LHCN-M2 (cell line): ENCODE measurements at places on chromosomes 3 and 15. TPM values are rescaled to one million over a fixed set of nuclear protein-coding genes. Genes with fewer than 3 reads are reported as not detected.

DNA sequence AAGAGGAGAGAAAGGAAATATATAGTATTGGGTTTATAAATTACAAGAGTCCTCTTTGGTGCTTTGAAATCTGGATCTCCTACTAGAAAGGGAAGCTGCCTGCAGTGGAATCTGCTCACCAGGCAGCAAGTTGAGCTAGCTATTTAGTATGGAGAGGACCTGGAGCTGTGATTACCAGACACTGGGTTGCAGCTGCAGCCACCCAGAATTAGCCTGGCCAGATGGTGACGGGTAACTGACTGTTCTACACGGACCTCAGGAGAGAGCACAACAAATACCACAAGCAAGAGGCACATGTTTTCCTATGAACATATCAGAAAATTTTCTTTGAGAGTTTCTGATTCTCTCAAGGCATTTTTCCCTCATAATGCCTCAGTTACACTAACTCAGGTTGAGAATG, 46.5 kb downstream of the SYNPR start:
- DNase-seq, result no peak

GRCh38 chr15:100616700-100617099, 14.3 kb downstream of the ASB7 start:
- no peak for DNase-seq

DNA sequence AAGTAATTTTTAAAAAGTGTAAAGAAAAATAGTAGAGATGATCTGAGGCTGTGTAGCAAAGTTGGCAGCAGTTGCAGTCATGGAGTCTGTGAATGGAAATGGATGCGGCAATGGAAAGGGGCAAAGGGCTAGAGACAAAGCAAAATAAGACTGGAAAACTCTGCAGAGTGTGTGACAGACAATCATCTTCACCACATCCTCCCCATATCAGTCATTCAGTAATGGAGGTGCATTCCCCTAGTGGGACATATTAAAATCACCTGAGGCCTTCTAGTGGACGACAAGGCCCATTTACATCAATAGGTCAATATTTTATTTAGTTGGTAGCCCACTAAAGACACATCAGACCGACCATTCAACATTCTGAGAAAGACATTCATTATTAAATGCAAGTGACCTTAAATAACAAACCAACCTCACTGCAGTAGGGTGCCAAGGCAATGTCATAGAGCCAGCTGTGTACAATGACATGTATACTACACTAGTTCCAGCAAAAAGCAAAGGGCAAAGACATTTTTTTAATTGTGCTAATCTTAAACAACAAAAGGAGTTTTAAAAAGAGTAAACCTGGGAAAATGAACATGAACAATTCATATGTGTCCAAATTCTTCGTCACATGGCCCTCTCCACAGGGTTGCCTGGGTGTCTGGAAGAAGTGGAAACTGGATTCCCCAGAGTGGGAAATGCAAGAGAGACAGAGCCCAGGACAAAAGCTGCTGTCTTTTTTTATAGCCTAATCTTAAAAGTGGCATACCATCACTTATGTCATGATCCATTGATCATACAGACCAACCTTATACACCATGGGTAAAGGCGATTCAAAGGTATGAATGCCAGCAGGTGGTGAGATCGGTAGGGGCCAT, 15.6 kb upstream of the RAP2B start:
- DNase-seq, result no peak

GRCh38 chr15:65209701-65210643, 1.3 kb downstream of the CILP start:
- no peak for DNase-seq

DNA sequence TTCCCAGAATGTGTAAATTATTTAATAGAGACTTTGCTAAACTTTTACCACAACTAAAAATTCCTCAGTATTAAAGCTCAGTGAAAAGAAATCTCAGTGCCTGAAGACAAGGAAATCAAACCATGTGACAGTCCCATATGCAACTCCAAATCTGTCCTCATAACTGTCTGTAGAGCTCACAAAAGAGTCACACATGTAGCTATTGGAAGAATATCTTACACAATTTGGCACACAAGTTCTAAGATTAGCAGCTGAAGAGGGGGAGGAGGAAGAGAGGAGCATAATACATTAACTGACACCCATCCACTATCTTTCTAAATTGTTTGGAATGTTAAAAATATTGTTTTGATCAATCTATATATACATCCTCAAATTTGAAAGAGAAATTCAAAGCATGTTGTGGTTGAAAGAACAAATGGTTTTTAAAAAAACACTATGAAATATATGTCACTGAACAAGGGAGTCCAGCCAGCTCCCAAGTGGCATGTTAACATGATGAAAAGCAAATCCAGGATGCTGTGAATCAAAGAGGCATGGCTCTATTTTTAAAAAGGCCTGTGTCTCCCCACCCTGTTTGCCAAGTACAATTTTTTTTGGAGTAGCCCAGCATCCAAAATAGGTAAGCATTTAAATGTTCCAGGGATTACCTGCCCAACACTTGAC, 126.3 kb upstream of the NANOGP8 start:
- no peak for DNase-seq

DNA sequence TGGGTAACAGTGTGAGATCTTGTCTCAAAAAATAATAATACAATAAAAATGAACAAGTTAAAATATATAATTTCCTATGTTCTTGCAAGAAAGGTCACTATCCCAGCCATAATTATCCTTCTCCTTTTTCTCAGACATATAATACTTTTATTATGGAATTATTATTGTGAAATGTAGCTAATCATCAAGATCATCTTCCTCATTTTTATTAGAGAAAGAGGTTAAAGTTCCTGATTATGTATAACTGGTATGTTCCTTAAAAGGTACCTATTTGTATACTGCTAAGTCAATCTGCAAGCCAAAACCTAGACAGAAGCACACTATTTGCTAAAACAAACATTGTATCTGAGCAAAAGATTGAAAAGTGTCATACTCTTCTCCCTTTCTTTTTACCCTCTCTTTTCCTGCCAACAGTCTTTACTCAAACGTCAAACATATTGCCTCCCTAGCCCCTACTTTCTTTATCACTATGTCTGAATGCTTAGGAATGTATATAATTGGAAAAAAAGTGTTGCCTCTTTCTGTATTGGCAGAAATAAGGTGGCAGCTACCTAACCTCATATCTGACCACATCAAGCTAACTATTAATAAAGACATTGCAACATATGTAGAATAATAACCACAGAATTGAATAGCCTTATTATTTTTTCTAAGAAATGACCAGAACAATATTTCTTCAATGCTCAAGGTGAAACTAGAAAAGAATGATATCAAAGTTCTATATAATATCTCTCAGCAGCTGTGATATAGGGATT, 18.5 kb downstream of the SEC11A start:
- no peak for DNase-seq

DNA sequence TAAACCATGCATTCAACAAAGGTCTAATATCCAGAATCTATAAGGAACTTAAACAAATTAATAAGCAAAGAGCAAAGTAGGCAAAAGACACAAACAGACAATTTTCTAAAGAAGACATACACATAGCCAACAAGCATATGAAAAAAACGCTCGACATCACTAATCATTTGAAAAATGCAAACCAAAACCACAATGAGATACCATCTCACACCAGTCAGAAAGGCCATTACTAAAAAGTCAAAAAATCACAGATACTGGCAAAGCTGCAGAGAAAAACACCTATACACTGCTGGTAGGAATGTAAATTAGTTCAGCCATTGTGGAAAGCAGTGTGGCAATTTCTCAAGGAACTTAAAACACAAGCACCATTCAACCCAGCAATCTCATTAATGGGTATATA, 53.8 kb downstream of the FSIP1 start:
- peak; percentile 34 for DNase-seq

DNA sequence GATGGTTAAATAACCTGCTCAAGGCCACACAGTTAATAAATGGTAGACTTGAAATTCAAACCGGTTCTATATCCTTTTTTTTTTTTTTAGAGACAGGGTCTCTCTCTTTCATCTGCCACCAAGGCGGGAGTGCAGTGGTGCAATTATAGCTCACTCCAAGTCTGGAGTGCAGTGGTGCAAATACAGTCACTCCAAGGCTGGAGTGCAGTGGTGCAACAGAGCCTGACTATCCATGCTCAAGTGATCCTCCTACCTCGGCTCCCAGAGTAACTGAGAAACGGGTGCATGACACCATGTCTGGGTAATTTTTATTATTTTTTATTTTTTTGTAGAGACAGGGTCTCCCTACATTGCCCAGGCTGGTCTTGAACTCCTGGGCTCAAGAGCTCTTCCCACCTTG, 23.4 kb downstream of the DPP8 start:
- DNase-seq, result no peak

GRCh38 chr15:68211656-68212320, 6.7 kb upstream of the CALML4 start:
- DNase-seq, result no peak

- peak; percentile 5 for DNase-seq
Observed at GRCh38 chr3:173584838-173585831, 187.6 kb downstream of the NLGN1 start.

DNA sequence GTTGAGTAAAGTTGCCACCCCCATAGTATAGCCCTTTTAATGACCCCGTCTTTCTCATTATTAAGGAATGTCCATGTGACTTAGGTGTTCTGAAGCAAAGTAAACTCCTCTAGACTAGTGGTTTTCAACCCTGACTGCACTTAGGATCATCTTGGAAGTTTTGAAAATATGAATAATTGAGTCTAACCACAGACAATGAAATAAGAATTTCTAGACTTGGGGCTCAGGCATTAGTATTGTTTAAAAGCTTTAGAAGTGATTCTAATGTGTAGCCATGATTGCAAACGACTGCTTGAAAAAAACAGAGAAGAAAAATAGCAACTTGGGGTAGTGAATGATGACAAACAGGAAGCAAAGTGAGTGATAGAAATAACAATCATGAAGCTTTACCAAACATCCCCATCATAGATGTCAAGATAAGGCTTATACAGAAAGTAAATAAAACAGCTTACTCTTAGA, 35.0 kb downstream of the ALCAM start:
- peak; percentile 29 for DNase-seq

GRCh38 chr3:15977598-15978232, 179.9 kb upstream of the ANKRD28 start:
- DNase-seq, result no peak

DNA sequence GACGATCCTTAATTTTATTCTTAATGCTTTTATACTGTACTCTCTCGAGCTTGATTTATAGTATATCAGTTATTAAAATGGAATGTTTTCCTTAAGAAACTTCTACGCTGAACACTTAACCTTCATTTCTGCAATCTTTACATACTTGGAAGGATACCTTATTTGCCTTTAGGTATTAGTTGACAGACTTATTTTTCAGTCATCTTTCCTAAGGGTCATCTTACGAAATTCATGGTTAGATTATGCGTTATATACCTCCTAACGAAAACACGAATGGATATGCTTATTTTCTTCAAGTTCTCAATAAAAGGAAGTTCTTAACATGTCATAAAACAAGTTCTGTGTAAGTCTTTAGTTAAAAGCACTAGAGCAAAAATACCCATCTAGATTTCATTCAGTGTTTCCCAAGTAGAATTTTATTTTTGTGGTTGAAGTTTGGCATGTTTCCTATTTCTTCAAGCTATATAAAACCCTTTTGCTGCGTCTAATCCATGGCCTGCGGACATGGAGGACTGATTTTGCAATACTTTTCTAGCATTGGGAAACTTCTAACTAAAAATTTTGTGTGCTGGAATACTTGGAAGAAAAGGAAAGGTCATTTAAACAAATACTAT, 231.3 kb downstream of the TP63 start:
- peak; percentile 45 for DNase-seq

GRCh38 chr3:158337110-158337509, 227.2 kb downstream of the RSRC1 start:
- DNase-seq, result no peak

GRCh38 chr3:11362600-11362999, 90.4 kb downstream of the ATG7 start:
- DNase-seq, result no peak

DNA sequence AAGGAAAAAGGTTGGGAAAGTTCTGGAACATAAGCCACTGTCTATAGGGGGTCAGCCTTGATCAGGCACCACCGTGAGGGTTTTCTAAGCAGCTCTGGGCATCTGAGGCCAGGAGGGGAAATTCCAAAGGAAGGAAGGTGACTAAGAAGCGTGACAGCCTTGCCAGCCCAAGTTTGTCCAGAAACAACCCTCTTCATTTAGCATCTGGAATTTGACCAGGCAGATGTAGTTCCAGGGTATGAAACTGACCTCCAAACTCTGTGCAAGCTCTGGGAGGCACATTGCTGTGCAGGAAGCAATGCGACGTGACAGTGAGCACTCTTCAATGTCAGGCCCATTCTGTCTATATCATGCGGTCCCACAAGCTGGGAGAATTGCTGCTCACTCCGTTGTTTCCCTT, 85.4 kb upstream of the TPM1 start:
- DNase-seq, result no peak

DNA sequence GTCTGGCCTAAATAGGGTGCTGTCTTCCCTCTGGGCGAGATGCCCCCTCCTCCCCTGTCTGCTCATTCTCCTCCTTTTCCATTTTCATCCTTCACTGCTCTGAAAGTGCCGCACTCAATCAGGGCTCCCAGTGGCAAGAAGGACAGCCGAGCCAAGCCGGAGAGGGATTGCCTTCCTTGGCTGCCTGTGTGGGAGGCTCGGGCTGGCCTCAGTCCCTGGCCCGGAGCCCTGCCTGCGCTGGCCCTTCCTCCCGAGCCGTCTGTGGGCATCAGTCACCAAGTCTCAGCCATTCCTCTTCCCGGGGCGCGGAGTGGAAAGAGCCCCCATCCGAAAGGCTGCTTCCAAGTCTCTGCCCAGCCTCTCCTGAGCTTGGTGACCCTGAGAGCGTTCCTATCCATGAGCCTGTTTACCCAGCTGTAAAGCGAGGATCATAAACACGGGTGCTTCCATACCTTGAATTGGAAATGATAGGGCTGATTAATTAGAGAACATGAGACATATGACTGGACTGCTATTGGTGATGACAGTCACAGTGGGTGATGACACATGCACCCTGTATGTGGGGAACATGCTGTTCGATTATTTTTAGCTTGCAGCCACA, 59.1 kb upstream of the TLE3 start:
- peak; percentile 85 for DNase-seq

DNA sequence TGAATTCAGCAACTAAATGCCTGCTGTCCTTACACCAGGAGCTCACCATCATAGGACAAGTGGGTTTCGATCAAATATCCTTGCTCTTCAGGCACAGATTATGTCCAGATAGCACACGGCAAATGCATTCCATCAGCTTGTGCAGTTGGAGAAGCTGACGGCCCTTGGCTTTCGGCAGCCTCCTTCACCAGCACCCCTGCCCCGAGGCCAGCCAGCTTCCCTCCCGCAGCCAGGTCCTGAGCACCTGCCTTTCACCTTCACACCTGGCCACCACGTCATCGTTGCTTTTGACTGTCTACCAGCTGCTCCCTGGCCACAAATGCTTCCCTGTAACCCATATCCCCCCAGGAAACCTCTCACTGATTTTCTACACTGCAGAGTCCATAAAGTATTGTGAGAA, 355.5 kb downstream of the OCA2 start:
- DNase-seq, result no peak

SLC27A2 gene
- not detected in 2 replicates for total RNA-seq

RCCD1 gene
- 21.9 and 23.5 TPM in 2 replicates for total RNA-seq

SMAD6 gene
- total RNA-seq, result 2.4 and 3.3 TPM in 2 replicates

PPM1L gene
- 0.19 and 0.52 TPM in 2 replicates for total RNA-seq

DGKG gene
- total RNA-seq, result 2.2 and 4.1 TPM in 2 replicates

PRTG gene
- total RNA-seq, result 2.6 and 4.7 TPM in 2 replicates

GP5 gene
- total RNA-seq, result 0.06 TPM in 2 replicates

ZNF80 gene
- total RNA-seq, result 0.06 TPM in 1 of 2 replicates, not detected in the other

SPTSSB gene
- not detected in 2 replicates for total RNA-seq

CTXN2 gene
- total RNA-seq, result not detected in 2 replicates

DOCK3 gene
- 0.45 and 0.46 TPM in 2 replicates for total RNA-seq

C2CD4B gene
- not detected in 2 replicates for total RNA-seq

ERICH6 gene
- 0.11 and 0.38 TPM in 2 replicates for total RNA-seq
